GM12865 (cell line): ENCODE measurements at places on chromosomes 4 and X.

DNA sequence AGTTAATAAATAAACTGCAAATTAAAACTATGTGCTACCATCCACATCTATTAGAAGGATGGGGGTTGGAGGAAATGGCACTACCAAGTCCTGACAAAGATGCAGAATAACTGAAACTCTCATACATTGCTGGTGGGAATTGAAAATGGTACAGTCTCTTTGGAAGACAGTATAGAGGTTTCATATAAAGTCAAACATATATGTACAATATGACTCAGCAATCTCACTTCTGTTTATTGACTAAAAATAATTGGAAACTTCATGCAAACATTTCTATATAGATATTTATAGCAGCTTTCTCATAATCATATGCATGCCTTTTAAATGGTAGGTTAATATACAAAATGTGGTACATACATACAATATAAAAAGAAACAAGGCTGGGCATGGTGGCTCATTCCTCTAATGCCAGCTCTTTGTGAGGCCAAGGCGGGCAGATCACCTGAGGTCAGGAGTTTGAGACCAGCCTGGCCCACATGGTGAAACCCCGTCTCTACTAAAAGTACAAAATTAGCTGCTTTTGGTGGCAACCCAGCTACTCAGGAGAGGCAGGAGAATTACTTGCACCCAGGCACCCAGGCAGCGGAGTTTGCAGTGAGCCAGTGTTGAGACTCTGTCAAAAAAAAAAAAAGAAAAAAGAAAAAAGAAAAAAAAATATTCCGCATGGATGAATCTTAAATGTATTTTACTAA lies 225.0 kb upstream of the CXXC4 start:
- peak; percentile 67 for DNase-seq

DNA sequence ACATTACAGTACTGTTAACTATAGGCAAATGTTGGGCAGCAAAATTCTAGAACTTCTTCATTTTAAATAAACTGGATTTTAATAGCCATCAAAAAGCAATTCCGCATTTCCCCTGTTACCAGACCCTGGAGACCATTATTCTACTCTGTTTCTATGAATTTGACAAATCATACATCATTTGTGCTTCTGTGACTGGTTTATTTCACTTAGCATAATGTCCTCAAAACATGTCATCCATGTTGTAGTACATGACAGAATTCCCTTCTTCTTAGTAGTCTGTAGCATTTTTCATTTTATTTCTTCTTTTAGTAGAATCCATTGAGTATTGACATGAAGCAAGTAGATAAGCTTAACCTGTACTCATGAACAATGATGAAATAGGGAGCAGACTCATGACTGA lies 59.4 kb upstream of the PPP4R3C start:
- DNase-seq, result no peak

GRCh38 chrX:19840899-19841648 lies 46.3 kb downstream of the SH3KBP1 start:
- DNase-seq, result peak; percentile 79

DNA sequence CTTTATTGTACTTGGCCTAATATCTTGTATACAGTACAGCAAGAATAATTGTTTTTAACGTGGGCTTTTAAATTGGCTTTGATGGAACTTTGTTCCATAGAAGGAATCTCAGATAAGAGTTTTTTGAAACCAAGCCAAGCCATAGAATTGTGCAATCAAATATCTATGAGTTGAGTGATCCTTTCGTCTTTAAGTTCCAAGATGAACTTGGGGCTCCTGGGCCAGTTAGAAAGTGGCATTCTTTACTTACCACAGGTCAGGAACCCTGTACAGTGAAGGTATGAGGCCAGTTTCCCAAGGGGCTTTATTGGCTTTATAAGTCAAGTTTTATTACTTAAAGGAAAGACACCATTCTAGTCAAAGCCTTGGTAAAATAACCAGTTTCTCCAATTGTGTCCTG lies 2104.2 kb downstream of the PCDH7 start:
- DNase-seq, result no peak

GRCh38 chrX:69028006-69028760 lies 137.1 kb downstream of the PJA1 start:
- peak; percentile 68 for DNase-seq

DNA sequence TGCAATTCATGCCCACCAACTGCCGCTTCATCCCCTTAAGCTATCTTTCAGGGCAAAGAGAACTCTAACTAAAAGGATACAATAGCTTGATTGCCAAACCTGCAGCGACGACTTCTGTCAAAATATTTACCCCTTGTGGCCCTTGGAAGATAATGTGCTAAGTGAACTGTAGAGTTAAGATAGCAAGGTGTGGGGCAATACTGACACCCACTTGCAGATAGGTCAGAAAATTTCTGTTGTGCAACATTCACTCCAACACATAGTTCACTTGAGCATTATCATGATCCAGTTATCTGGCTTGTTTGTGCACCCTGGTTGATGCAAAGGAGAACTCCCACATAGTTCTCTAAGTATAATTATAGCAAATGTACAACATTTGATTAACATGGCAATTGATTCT lies 55.6 kb downstream of the RHOXF2B start:
- no peak for DNase-seq

DNA sequence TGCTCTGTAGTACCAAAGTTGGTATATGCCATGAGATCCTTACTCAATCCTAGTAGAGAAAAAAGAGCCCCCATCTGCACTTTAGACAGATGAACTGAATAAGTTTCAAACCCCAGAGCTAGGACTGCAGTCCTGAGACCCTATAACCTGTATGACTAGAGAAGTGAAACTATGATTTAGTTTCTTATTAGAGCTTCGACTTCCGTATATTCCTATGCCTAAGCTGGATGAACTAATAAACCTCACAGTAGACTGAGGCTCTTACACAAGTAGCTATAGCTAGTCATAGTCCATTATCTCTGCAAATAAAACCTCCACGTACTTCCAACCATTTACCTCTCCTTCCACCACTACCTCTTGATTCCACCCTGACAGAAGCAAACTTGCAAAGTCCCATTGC lies 6.3 kb upstream of the OTUD4 start:
- DNase-seq, result peak; percentile 61

GRCh38 chrX:101906136-101906796 lies 25.6 kb downstream of the ZMAT1 start:
- DNase-seq, result no peak

- DNase-seq, result peak; percentile 53
Observed at GRCh38 chr4:82201805-82202641, 171.8 kb downstream of the HNRNPD start.

DNA sequence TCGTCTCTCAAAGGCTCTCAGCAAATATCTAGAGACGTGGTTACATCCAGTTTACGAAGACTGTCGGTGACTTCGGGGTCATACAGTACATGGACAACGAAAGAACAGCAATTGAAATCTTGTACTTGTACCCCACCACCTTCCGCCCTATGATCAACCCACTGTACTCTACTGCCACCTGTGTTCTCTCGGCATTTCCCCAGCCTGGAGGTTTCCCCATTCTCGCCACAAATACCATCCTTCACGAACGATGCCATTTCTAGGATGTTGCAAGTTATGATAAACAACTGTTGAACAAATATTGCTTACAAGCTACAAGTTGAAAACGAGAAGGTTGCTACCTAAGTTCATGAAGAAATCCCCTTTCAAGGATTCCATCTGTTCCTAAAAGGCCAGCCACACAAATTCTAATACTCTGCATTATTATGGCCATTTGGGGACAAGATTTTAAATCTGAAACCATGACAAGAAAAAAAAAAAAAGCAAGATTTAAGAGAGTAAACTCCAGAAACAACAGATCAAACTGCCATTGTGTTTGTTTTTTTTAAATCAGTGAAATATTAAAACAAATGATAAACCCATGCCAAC lies 1.6 kb downstream of the APBB2 start:
- DNase-seq, result peak; percentile 80

- no peak for DNase-seq
Observed at GRCh38 chr4:117466388-117466787, 381.0 kb upstream of the TRAM1L1 start.

DNA sequence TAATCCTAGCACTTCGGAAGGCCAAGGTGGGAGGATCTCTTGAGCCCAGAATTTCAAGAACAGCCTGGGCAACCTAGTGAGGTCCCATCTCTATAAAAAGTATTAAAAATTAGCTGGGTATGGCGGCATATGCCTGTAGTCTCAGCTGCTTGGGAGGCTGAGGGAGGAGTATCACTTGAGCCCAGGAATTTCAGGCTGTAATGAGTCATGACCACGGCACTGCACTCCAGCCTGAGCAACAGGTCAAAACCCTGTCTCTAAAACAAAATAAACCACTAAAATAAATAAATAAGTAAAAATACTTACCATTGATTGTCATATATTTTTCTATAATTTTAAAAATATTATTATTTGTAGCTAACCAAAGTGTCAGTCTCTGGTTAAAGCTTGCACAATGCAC lies 315.6 kb upstream of the SMIM31 start:
- no peak for DNase-seq

GRCh38 chr4:123191728-123192127 lies 204.9 kb upstream of the SPRY1 start:
- DNase-seq, result no peak

GRCh38 chr4:165684177-165684805 lies 188.7 kb upstream of the TLL1 start:
- DNase-seq, result no peak

DNA sequence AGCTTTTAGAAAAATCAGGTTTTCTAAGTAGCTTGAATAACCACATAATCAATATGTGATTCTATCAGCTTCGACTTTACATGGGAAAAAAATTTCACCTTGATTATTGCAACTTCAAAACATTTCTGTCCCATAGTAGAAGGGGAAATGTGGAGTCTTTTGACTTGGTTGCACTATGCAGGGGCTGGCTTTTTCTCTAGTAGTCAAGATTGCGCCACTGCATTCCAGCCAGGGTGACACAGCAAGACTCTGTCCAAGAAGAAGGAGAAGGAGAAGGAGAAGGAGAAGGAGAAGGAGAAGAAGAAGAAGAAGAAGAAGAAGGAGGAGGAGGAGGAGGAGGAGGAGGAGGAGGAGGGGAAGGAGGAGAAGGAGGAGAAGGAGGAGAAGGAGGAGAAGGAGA lies 84.9 kb downstream of the MAML3 start:
- no peak for DNase-seq

GRCh38 chr4:155559915-155560314 lies 106.7 kb upstream of the GUCY1A1 start:
- DNase-seq, result no peak

DNA sequence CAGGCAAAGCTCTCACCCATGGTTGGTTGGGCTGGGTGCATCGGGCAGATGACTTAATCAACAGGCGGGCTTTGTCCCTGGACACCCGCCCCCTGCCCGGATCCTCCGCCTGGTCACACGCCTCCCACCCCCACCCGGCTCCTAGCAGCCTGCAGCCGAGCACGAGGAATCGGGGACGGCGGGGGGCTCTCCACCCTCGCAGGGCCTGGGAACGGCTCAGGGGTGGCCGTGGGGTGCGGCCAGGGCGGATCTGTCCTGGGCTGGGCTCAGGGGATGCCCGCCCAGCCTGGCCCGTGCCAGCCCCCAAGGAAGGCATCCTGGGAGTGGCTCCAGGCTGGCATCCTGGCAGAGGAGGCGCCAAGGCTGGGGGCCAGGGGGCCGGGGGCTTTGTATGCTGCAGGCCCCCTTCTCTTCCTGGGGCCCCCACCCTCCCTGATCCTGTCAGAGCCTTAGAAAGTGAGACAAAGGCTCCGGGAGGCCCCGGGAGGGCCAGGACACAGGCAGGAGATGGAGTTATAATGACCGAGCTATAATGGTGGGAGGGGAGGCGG lies 32.5 kb upstream of the FGFR3 start:
- DNase-seq, result no peak

DNA sequence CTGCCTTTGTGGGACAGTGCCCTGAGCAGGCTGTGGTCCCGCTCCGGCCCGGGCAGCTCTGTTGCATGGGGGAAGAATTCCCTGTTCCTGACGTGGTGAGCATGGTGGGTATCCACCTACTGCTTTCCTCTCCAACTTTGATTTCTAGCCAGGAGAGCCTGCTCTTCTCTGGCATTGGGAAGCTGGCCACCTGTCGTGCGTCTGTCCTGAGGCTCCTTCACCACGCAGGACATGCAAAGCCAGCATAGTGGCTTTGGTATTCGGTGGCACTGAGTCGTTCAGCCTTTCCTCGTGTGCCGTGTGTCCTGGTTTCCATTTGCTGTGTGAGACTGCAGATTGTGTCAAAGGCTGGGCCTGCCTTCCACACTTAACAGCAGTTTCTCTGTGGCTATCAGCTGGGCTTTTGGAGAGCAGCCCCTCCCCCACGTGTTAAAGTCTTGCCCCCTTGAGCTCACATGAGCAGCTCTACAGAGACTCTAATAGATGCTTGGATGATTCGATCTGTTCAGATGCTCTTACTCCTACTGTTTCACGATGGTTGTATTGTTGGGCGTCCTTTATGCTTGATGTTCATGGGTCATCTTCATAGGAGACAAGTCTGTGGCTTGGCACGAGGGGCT lies 46.3 kb upstream of the CLCN4 start:
- DNase-seq, result peak; percentile 52

DNA sequence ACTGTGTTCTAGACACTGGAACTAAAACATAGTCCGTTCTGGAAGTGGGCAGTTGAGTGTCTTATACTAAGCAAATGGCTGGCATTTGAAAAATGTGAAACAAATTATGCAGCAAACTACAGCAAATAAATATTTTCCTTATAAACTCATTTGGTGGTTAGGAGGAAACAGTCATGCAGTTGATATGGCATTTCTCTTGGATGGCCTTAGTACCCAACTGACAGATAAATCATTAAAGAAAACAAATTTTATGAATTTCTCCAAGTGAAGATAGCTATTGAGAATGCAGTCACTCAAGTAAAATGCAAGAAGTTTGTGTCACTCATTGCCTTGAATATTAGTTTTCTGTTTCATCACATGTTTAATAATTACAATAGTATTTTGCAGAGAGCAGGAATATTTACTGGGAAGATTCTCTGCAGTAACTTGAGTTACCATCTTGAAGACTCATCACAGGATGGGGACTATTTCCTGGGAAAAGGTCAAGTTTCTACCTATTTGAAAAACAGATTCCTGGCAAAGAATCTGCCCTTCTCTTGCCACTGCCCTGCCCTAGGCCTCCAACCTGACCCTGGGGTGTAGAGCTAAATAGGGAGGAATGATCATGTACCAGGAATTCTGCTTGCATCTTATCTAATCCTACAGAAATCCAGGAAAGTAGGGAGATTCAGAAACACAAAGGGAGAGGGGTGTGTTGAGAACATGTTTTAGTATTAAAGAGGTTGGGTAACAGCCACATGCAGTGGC lies 105.9 kb downstream of the SH3RF1 start:
- DNase-seq, result no peak

DNA sequence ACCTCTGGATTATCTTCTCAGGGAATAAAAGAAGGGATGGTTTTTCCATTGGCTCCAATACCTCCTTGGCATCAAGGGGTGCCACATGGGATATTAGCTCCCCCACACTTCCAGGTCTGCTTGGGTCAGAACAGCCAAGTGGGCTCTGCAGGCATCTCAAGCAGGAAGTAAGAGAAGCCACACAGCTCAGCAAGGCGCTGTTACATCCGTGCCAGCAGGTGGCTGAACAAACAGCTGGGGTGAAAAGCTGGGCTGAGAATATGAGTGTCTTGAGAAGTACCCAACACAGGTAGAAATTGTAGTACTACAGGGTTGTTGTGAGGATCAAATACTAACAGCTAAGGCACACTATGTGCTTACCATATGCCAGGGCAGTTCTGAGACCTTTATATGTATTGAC lies 76.7 kb upstream of the TMEM150C start:
- peak; percentile 34 for DNase-seq

- DNase-seq, result no peak
Observed at GRCh38 chrX:47460561-47460960, 22.5 kb downstream of the ZNF41 start.
